ENCODE measurements at places on chromosomes 13 and 19.

- DNase-seq = no peak
These were observed 311.6 kb downstream of the ENOX1 start for GRCh38 chr13:43475140-43475539.

DNA sequence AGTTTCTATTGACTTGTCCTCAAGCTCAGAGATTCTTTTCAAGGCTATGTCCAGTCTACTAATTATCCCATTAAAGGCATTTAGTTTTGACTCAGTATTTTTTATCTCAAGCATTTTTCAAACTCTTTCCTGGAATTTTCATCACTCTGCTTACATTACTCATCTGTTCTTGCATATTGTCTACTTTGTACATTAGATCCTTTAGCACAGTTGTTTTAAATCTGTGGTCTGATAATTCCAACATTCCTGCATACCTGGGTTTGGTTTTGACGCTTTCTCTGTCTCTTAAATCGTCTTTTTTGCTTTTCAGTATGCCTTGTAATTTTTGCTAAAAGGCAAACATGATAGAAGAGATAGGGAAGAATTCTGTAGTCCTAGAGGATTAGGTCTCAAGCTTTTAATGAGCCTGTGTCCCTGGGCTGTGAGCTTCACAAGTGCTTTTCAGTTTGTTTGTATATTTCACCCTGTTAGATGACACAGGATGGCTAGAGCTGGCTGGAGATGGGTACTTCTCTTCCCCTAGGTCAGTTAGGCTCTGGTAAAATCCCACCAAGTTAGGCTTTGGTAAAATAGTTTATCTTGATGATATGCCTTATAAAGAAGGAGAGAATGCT, 46.1 kb upstream of the GPC6 start:
- no peak for DNase-seq

DNA sequence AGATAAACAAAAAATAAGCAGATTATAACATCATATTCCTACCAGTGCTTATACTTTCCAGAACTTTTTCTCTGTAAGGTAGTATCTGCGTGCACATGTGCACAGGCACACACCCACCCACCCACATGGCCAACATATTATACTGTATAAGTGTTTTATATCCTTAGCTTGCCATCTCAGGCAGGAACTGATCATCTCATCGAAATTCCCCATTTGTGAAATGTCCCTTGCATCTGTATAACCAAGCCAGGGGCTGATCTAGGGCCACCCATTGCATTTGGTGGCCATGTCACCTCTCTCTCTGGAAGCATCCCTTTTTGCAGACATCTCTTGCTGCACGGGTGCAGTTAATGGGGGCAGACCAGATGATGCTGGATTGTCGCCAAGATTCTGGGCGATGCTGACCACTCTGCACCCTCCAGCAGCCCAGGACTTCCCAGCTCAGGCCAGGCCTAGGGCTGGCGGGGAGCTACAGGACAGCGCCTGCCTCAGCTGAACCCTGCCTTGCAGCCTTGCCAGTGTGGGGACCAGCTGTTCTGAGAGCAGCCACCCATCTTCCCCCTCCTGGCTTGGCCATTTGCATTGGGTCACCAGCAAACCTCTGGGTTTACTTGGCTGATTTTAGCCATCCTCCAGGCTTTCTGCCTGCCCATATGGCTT, 95.9 kb downstream of the SLC7A1 start:
- DNase-seq = no peak

- DNase-seq = no peak
These were observed 17.3 kb downstream of the MPND start for GRCh38 chr19:4360641-4361151.

GRCh38 chr19:13764821-13765394, 586 bp downstream of the MRI1 start:
- no peak for DNase-seq

DNA sequence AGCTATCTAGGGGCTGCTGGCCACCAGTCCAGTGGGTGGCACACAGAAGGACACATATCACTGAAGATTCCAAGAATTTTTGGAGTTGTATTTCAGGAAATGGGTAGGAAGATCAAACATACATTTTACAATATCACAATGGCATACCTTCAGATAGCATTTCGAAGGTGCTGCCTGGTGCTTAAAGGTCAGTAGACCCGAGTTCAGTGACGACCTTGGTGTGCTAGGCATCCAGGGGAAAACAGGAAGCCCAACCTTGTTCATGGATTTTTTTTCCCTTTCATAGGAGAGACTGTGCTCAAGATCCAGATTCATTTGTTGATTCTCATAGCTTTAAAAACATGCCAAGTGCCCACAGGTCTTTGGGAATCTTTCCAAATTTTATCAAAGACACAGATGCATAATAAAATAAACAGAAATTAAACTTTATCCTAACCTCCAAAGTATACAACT, 51.0 kb upstream of the RCBTB2 start:
- no peak for DNase-seq

DNA sequence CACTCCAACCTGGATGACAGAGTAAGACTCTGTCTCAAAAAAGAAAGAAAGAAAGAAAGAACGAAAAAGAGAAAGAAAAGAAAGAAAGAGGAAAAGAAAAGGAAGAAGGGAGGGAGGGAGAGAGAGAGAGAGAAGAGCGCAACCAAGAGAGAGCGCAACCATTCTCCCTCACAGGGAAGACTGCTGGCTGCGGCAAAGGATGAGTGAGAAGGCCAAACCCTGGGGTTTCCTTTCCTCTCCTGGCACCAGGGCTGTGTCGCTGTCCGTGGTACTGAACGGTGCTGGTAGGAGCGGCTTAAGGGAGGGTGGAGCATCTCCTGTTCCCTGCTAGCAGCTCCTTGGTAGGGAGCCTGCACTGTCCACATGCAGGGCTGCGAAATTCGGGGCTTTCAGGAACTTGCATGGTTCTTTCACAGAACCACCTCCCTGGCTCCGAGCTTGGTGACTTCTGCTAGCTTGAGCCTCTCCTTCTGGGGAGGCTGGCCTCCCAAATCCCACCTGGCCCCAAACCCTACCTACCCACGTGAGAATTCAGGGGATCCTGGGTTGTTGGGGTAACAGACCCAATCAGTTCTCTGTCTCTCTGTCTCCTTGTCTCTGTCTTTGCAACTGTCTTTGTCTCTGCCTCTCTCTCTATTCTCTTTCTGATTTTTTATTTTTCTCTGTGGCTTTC, 51.1 kb upstream of the ZNRF4 start:
- DNase-seq = peak; percentile 21

- no peak for DNase-seq
These were observed 26.3 kb upstream of the GJB6 start for GRCh38 chr13:20258208-20258962.

GRCh38 chr13:74530011-74530410, 395.8 kb upstream of the KLF12 start:
- no peak for DNase-seq

GRCh38 chr19:5621945-5622464, 571 bp downstream of the SAFB2 start:
- DNase-seq = no peak

GRCh38 chr13:102132777-102133295, 269.0 kb downstream of the FGF14 start:
- no peak for DNase-seq

GRCh38 chr19:57671124-57671895, 2.6 kb downstream of the ZSCAN4 start:
- no peak for DNase-seq

DNA sequence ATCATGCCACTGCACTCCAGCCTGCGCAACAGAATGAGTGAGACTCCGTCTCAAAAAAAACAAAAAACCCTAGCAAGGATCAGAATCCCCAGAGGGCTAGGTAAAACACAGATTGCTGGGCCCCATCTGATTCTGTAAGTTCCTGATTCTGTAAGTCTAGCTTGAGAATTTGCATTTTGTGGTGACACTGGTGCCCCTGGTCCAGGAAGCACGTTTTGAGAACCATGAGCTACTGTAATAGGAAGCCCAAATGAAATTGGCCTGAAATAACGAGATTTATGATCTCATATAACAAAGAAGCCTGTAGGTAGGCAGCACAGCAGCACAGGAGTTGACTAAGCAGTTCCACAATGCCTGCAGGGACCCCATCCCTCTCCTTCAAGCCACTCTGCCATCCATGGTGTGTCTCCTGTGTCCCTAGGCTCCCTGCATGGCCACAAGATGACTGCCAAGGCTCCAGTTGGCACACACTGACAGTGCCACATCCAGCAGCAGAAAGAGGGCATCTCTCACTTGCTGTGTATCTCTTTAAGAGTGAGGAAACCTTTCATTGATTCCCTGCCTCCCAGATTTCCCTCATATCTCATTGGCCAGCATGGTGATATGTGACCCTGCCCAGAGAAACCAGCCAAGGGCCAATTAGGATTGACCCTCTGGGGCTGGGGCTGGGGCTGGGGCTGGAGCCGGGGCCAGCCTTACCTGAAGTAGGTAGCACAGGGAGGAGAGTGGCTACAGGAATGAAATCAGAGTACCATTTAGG, 21.7 kb downstream of the SIPA1L3 start:
- DNase-seq = no peak

- DNase-seq = no peak
These were observed 55.1 kb downstream of the LMO7 start for GRCh38 chr13:75691183-75691582.

DNA sequence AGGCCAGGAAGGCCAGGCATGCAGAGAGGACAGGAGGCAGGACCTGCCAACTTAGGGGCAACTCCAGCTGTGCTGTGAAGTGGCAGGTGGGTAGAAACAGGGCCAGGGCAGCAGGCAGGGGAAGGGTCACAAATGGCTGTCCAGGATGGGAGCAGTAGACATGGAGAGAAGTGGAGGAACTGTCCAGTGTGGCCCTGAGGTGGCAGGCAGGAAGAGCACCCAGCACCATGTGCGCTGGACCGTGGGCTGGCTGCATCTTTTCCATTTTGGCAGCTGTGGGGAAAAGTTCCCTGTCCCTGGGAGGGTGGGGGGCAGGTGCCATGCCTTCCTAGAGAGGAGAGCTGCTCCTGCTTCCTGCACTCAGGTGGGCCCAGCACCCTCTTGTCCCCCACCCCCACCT, 13.8 kb downstream of the DEDD2 start:
- no peak for DNase-seq

DNA sequence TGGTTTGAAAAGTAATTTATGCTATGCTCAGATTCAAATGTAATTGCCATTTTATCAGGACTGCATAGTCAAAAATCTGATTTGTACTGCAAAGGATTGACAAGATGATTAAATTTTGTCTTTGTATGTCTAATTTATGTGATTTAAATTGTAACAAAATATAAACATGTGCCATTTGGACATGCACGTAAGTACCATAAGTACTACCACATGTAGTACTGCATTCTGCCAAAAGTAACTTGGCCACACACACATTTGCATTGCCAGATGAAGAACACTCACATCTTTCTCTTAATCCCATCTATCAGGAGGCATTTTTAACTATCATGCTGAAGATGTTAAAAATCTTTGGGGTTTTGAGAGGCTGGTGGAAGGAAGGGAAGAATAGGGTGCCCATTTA, 133.3 kb downstream of the KLF12 start:
- no peak for DNase-seq
